NCI-H187 treated with DMSO at 0.1 percent for 48 hours (cell line): ENCODE measurements at places on chromosomes 5 and 9.

DNA sequence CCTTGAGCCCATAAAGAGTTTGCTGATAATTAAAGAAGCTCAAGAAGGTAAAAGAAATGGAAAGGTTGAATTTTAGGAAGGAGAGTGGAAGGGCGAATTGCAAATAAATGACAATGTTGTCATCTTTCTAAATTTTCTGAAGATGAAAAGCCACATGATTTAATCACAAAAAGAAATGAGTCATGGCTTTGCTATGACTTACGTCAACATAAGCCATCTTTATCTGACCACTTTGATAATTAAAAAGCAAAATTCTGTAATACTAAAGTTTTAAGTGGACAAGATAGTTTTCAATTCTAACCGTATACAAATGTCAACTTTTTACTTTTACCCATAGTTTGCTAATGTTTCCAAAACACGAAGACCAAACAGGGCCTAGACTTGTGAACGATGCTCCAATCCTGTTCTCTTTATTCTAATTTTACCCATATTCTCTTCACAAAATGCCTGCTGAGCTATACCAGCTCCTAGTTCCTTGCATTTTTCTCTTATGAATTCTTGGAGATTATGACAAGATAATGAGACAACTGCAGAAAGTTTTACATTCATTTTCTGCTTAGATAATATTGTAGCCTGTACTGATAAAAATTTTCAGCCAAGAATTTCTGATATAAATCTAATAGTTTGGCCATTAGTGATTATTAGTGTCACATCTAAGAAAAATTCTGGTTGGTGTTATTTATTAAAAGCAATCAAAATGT lies 21.8 kb upstream of the PRUNE2 start:
- no peak for DNase-seq

GRCh38 chr5:16918156-16918555 lies 17.9 kb downstream of the MYO10 start:
- no peak for DNase-seq

GRCh38 chr9:120464176-120464886 lies 115.6 kb downstream of the CDK5RAP2 start:
- DNase-seq: no peak

- DNase-seq: no peak
These were observed 499.8 kb upstream of the CD180 start for GRCh38 chr5:67696446-67696845.

GRCh38 chr9:124841075-124841821 lies 12.0 kb upstream of the WDR38 start:
- no peak for DNase-seq

- no peak for DNase-seq
These were observed 50.8 kb upstream of the TEX48 start for GRCh38 chr9:114732823-114733222.

DNA sequence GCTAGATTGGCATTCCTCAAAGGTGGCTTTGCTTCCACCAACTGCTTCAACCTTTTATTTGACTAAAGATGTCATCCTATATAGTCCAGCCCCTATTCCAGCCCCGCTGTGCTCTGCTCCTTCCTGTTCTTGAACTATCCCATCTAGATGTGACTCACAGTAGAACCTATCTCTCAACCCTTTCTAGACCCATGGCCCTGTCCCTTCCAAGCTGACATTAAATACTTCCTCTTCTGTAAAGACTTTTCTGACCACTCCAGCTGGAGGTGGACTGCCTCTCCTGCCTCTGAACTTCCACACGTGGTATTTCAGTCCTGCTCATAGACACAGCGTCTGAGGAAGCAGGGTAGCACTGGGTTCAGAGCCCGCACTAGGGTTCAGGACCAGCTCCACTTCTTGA lies 32.4 kb downstream of the OSTF1 start:
- DNase-seq: no peak

GRCh38 chr5:1009359-1010180 lies 968 bp downstream of the NKD2 start:
- no peak for DNase-seq

- DNase-seq: no peak
These were observed 7.0 kb upstream of the C9 start for GRCh38 chr5:39371367-39371635.

DNA sequence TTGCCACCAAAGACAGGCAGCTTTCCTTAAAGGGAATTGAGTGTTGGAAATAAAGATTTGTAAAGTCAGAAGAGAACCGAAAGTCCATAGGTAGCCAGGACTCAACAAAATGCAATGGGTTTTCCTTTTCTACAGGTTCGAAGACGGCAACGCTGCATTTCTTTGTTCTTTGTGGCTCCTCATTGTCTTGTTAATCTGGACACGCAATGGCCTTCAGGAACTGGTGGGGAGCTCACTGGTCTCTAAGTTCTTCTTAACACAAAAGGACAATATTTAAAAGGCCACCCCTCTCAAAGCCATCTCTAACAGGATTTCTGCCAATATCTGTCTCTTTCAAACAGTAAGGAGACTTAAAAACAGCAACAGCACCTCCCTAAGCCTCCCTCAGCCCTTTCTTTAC lies 170.6 kb downstream of the RMI1 start:
- DNase-seq: no peak

GRCh38 chr5:82586181-82586580 lies 308.0 kb upstream of the RPS23 start:
- no peak for DNase-seq

DNA sequence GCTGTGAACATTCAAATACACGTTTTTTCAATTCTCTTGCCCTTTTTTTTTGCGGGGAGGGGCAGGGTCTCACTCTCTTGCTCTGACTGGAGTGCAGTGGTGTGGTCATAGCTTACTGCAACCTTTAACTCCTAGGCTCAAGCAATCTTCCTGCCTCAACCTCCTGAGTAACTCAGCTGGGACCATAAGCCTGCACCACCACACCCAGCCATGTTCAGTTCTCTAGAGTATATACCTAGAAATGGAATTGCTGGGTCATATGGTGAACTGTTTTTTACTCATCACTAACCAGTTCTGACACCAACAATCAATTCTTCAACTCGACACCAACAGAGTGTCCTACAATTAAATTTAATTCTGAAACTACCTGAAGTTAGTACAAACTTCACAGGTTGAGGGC lies 85.5 kb upstream of the ZNF169 start:
- no peak for DNase-seq

- DNase-seq: no peak
These were observed 10.3 kb downstream of the ACTL7B start for GRCh38 chr9:108845507-108845906.

- no peak for DNase-seq
These were observed 21.9 kb downstream of the F2R start for GRCh38 chr5:76737846-76738245.

DNA sequence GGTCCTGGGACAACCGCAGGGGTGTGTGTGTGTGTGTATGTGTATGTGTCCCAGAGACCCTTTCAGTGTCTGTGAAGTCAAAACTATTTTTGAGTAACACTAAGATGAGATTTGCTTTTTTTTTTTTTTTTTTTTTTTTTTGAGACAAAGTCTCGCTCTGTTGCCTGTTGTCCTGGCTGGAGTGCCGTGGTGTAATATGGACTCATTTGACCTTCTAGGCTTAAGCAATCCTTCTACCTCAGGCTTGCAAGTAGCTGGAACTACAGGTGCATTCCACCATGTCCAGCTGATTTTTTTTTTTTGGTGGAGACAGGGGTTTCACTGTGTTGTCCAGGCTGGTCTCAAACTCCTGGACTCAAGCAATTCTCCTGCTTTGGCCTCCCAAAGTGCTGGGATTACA lies 97.4 kb upstream of the KLF9 start:
- no peak for DNase-seq

GRCh38 chr9:76873821-76874220 lies 32.1 kb downstream of the PRUNE2 start:
- no peak for DNase-seq

DNA sequence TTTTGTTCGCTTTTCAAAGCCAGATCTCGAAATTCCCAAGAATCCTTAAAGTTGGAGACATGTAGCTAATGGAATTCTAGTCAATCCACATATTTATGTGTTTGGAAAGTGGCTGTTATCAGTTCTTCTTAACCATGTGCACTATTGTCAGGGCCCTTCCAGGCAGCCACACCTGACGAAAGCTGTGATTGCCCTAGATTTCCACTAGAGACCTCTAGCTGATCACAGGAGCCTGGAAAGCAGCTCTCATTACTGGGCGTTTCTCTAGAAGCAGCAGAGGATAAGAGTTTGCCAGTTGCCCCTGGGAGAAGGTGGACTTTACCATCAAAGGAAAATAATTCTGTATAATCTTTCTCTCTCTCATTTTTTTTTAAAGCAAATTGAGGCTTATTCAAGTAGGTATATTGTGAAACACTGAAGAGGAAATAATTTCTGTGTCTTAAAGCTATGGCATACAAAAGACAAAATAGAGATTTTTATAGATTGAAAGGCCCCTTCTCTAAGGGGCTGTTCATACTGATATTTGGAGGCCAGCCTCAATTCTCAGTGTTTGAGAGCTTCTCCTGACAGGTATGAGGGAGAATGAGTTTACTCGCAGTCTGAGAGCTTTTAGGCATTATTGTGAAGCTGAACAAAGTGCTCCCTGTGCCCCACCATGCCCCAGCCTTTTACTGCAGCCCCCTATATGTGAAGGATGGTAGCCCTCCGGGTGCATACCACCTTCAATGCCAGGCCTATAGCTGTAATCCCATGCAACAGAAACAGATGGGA lies 405.4 kb upstream of the ACTBL2 start:
- DNase-seq: no peak

DNA sequence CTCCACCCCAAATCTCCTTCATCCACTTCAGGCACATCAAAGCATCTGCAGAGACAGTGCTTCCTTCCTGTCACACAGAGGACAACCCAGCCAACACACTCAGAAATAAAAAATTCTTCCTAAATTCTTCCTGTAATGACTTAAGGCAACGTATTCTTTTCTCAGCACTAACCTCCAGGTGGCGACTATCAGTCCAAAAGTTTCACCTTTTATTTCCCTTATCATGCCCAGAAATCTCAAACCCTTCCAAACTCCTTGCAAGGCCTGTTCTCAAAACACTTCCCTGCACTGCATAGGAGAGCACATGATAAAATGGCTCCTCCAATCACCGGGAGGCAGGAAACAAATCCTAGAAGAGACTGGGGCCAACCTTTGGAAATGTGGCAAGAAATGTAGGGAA lies 35.1 kb downstream of the SLIT3 start:
- DNase-seq: no peak

- DNase-seq: no peak
These were observed 90.7 kb downstream of the GADD45G start for GRCh38 chr9:89695441-89695891.

- DNase-seq: no peak
These were observed 143.0 kb downstream of the SMARCA2 start for GRCh38 chr9:2158111-2158610.

GRCh38 chr5:41878643-41879478 lies 8.6 kb upstream of the OXCT1 start:
- DNase-seq: no peak

DNA sequence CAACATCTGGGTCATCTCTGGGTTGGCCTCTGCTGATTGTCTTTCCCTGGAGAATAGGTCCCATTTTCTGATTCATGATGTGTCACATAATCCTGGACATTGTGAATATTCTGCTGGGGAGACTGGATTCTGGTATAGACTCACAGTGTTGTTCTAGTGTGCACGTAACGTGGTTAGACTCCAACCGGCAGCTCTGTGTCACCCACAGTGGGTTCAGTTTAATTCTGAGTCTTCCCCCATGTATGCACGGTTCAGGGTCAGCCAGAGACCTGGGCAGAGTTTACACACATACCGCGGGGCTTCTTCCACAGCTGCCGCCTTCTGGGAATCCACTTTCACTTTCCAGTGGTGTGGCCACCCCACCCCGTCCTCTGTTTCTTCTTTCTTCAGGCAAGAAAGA lies 38.0 kb upstream of the LRRC14B start:
- no peak for DNase-seq
